Choroid plexus epithelial cell (primary cell): ENCODE measurements at places on chromosomes 4 and X.

- DNase-seq = no peak
Measured at GRCh38 chr4:122928930-122929329, 6.5 kb upstream of the NUDT6 start.

GRCh38 chr4:151953312-151953711 lies 192.5 kb upstream of the GATB start:
- no peak for DNase-seq

GRCh38 chrX:153499876-153500275 lies 5.1 kb downstream of the BGN start:
- no peak for DNase-seq

GRCh38 chrX:147342197-147342596 lies 527.7 kb upstream of the CXorf51A start:
- DNase-seq = no peak

GRCh38 chrX:85221361-85221760 lies 22.2 kb downstream of the SATL1 start:
- DNase-seq = no peak
